ENCODE measurements at places on chromosomes 2 and 18.

- no peak for DNase-seq
Measured at GRCh38 chr2:236629961-236630872, 60.6 kb downstream of the ACKR3 start.

DNA sequence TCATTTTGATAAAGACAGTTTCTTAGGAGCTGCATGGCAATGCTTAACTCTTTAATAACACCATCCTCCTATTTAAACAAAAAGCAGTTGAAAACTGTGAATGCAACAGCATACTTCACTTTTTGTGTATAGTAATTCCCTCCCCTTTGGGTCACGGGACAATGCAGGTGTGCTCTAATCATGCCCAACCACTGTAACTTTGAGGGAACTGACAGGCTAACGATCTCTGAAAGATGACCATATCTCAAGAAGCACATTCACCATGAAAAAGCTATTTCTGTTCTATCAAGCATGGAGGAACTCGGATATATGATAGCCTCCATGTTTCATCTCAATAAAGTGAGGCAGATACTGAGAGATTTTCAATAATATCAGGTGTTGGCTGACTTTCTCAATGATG lies 81.1 kb upstream of the CD226 start:
- no peak for DNase-seq

DNA sequence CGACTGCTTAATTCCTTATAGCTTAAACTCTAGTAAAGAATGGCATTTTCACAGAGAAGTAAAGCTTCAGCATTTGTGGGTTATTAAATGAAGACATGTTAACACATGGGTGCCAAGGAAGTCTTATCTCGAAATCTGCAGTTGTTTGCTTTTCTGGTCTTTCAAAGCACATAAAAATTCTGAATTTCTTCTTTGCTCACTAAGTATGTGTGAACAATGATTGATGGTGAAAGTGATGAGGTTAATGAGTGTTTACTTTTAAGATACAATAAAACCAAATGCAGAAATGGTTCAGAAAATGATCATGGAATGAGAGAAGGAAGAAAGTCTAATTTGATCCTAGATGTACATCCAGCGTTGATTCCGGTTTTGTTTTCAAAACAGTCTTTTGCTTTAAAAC lies 234.6 kb upstream of the RAB12 start:
- DNase-seq, result no peak

- DNase-seq, result no peak
Measured at GRCh38 chr2:65790676-65790935, 358.2 kb upstream of the SPRED2 start.

GRCh38 chr2:52139241-52139640 lies 1107.3 kb upstream of the NRXN1 start:
- no peak for DNase-seq

- DNase-seq, result no peak
Measured at GRCh38 chr2:9949239-9949991, 2.1 kb upstream of the GRHL1 start.

DNA sequence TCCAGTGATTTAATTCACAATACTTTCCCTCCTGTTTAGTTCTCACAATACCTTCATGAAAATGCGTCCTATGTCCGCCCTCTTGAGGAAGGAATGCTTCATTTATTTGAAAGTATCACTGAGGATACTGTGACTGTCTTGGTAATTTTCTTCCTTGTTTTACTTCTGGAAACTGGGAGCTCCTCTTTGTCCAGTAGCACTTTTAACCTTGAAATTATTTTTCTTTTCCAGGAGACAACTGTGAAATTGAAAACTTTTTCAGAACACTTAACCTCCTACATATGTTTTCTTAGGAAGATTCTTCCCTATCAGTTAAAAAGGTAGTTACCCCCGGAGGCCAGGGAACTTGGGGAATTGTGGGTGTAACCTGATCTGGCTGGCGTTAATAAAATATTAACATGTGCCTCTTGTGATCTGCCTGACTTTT lies 58.9 kb upstream of the STON1 start:
- DNase-seq, result no peak

- no peak for DNase-seq
Measured at GRCh38 chr2:156580501-156580900, 144.3 kb downstream of the GPD2 start.

DNA sequence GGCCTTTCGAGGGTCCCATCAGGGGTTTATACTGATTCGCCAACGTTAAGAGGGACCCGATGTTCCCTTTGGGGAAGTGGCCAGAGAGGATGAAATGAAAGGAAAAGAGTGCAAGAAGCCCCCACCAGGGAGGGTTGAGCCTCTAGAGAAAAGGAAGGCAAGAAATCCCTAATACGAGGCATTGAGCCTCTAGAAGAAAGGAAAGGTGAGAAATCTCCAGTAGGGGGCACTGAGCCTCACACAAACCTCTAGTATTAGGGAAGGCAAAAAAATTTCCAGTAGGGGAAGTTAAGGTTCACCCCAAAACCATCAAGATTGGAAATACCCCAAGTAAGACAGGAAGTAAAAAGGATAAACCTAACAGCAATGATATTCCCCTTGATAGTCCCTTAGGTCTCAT lies 9.8 kb upstream of the SAP130 start:
- DNase-seq, result no peak

DNA sequence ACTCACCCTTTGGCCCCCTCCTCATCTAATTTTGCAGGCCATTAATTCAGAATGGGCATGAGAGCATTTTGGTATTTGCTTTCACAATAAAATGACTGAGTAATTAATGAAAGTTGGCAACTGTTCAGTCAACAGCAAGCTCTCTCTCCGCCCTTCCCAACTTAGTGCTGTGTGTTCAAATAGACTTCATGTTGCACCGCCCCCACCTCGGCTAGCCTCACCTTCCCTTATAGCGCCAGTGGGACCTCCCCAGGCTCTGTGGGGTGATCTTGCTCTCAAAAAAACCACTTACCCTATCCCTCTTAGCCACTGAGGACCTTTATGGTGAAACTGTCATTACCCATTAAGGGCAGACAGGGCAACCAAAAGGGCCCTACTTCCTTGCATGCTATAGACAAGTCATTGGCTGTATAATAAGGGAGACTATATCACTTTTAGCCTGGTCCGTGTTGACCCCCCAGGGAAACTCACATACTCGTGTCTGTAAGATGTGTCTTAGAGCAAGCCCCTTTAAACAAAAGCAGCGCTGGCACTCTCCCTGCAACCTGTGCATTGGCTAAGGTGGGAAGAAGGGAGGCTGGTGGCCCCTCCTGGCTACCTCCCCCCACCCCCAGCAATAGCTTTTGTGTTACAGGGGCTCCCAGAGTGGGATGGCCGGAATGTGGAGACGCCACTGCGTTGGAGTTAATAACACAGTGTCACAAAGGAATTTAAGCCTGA lies 15.2 kb downstream of the EN1 start:
- no peak for DNase-seq

DNA sequence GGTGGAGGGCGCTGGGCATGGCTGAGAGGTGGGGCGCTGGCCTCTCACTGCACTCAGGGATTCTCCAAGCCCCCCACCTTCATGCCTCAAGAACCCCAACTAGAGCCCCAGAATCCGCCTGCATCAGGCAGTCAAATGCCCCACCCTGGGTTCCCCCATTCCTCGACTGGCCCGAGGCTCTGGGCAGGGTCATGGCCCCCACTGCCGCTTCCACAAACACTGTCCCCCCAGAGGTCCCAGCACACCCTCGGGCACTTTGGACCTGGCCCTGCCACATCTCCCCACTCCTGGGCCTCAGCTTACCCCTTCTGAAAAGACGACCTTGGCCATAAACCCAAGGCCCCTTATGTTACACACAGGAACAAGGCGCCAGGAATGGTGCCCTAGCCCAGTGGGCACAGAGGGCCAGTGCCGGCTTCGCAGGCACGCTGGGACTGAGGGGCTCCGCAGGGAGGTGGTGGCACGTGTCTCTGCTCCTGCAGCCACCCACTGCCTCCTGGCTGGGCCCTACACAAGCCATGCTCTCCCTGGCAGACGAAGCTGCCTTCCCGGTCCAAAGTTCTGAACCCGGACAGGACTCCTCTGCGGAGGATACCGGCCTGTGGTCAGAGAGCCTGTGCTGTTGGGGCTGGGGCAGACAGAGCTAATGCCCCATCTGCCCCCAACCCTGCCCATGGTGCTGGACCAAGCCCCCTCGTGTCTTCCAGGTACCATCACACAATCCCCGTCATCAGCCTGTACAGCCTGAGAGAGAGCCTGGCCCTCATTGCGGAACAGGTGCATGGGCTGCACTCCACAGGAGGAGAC lies 6.8 kb downstream of the AGXT start:
- no peak for DNase-seq

DNA sequence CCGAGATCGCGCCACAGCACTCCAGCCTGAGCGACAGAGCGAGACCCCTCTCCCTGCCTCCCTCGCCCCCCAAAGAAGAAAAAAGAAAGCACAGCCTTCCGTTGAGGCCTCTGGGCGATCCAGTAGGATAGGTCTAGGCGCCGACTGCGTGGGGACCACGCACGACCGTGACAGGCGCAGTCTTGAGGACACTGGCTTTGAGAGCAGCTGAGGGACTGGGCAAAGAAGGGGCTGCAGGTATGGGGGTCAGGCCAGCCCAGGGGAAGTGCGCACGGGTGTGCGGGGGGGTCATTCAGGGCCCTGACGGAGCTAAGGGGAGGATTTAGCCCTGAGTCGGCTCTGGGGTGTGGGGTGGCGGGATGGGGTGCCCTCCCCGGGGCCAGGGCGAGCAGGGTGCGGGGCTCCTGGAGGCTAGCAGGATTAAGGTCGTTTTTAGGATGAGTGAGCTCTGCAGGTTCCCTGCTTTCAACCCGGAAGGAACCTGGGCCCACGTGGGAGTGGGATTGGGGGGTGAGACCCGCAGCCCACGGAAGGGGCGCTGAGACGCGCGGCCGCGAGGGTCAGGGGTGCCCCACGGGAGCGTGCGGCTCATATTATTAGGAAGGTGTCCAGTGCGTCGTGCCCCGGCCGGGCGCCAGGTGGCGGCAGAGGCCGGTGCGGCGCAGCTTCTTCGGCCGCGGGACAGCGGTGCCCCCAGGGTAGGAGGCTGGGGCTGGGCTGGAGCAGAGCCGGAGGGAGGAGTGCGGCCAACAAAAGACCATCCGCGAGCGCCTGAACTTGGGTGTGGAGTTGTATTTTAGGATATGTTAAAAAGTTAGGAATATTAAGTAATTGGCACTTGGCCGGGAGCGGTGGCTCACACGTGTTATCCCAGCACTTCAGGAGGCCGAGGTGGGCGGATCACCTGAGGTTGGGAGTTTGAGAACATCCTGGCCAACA lies 20.5 kb upstream of the ZNF236 start:
- peak; percentile 34 for DNase-seq

- DNase-seq, result no peak
Measured at GRCh38 chr2:97726261-97727064, 13.1 kb downstream of the ZAP70 start.

- no peak for DNase-seq
Measured at GRCh38 chr2:102289129-102289528, 22.2 kb upstream of the IL1RL1 start.

DNA sequence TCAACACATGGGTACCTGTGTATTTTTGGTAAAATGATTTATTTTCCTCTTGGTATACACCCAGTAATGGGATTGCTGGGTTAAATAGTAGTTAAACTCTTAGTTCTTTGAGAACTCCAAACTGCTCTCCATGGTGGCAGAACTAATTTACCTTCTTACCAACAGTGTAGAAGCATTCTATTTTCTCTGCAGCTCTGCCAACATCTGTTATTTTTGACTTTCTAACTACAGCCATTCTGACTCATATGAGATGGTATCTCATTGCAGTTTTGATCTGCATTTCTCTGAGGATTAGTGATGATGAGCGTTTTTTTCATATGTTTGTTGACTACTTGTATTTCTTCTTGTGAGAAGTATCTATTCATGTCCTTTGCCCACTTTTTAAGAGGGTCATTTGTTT lies 180.6 kb downstream of the FSIP2 start:
- no peak for DNase-seq

DNA sequence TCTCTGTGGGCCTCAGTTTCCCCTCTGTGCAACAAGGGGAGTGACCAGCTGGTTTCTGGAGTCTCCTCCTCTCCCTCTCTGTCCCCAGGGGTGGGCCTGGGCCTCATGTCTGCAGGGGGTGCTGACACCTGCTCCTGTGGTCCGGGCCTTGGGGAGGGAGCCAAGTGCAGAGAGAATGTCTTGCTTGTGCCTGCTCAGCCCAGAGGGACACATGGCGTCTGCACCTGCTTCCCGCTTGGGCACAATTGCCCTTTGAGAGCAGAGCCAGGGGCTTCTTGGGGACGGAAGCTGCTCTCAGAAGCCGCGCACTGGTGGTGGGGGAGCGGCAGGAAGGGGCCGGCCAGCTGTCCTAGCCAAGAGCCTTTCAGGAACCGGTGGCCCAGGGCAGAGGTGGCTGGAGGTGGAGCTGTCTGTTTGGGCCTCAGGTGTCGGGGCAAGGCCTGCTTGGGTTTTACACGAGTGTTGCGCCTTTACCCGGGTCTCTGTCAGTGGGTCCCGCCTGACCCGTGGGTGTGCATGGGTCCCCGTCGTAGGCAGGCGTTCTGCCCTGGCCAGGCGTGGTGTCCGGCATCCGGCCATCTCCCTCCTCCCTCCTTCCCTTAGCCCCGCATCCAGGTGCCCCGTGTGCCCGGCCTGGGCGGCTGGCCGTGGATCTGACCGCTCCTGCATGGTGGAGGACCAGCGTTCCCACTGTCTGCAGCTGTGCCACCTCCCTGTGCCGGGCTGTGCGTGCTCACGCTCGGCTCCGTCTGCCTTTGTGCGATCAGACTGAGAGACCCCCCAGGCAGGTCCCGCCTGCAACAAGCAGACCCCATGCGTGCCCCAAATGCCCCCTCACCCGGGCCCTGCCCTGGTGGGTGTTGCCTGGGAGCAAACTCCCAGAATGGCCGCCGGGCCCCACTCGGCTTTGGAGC lies 4.0 kb downstream of the NEU4 start:
- no peak for DNase-seq

DNA sequence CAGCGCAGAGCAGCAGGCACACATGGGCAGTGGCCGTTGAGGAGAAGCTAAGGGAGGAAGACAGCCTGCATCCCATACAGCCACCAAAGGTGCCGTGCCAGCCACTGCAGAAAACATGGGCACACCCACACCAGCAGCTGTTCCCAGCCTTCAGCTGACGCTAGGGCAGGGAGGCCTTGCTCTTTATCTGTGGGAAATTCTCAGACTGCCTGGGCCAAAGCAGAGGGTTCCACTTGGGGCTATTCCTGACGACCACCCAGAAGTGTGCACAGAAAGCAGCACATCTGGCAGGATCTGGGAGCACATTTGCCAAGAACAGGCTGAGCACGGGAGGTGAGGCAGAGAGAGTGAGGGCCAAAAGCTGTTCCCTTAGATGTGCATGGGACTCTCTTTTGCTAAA lies 101.3 kb upstream of the SOX11 start:
- DNase-seq, result no peak

- DNase-seq, result no peak
Measured at GRCh38 chr2:141316606-141317005, 814.2 kb downstream of the LRP1B start.

DNA sequence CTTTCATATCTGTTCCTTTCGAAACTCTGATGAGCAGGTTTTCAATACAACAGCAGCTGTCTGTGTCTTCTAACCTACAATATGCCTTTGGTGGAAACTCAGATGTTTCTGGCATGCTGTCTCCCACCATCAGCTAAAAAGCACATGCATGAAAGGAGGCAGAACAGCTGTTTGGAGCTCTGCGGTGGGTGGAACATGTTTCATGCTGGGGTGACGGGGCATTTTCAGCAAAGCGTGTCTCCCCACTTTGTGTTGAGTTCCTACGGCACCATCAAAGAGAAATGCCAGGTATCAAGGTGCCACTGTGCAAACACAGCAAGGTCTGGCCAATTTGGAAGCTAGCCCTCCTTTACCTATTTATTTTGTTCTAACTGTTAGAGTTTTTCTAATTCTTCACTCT lies 290.1 kb downstream of the CLIP4 start:
- DNase-seq, result no peak

- DNase-seq, result no peak
Measured at GRCh38 chr2:171406044-171406443, 27.7 kb downstream of the METTL8 start.
